ENCODE measurements at places on chromosomes 1 and 21. TPM values are rescaled to one million over a fixed set of nuclear protein-coding genes. Genes with fewer than 3 reads are reported as not detected.

- H3K36me3 ChIP-seq, result no peaks in the 10 kb centered on the region
- no peaks in the 10 kb centered on the region for H3K4me1 ChIP-seq
- H3K27ac ChIP-seq, result no peak overlapping the region
- no peaks in the 10 kb centered on the region for H3K27me3 ChIP-seq
- no peak overlapping the region for H3K4me3 ChIP-seq
These were observed 1544.1 kb downstream of the PLA2G4A start for GRCh38 chr1:188372821-188373220.

DNA sequence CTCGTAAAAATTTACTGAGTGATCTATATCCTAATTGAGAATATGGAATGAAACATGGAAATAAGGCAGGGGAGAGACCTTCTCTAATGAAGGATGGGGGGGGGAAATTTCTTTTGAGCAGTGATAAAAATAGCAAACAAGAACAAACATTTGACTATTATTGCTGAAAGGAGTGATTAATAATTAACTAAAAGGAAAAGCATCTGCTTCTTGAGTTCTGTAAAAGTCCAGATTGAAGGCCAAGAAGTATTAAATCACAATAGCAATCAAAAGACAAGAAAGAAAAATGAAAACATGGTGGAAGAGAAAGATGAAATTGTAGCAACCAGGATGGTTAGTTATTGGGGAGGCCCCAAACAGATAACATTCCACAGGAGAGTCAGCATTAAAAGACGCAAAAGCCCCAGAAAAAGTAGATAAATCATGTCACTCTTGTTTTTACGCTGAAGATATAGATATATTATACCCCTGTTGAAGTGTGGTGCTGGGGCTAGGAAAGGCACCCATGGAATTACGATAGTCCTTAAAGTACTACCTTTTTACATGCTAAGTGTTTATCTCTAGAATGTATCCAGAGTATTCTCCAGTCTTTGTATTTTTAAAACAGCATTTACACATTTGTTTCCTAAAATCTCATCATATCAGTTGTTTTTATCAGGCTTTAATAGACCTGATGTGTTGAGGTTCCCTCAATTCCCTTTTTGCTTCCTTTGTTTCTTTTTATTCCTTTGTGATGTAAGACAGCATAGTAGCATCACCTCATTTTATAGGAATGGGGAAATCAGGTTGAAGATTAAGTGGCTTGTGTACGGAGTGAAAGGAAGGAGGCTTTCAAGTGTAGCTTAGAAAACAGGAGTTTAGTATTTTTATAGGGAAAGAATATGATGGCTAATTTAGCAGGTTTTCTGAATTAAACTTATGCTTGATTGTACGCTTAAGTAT lies 28.9 kb downstream of the DISP1 start:
- H3K36me3 ChIP-seq, result no peaks in the 10 kb centered on the region
- H3K27me3 ChIP-seq, result no peaks in the 10 kb centered on the region
- no peak overlapping the region for H3K27ac ChIP-seq
- H3K4me1 ChIP-seq, result no peaks in the 10 kb centered on the region

GRCh38 chr1:59693406-59693805 lies 121.3 kb upstream of the HOOK1 start:
- H3K27ac ChIP-seq, result no peak overlapping the region
- no peak overlapping the region for H3K4me3 ChIP-seq
- H3K27me3 ChIP-seq, result no peaks in the 10 kb centered on the region
- no peak for DNase-seq
- H3K4me1 ChIP-seq, result no peaks in the 10 kb centered on the region

- no peaks in the 10 kb centered on the region for H3K4me1 ChIP-seq
- H3K4me3 ChIP-seq, result no peak overlapping the region
- DNase-seq, result no peak
- no peaks in the 10 kb centered on the region for H3K36me3 ChIP-seq
- peaks cover 4% of the 10 kb centered on the region for H3K27me3 ChIP-seq
- no peak overlapping the region for H3K27ac ChIP-seq
These were observed 20.1 kb downstream of the PTPRU start for GRCh38 chr1:29256394-29256793.

The TRAF5 gene
- polyA plus RNA-seq, result 2.1 TPM

The SLC30A10 gene
- 0.08 TPM for polyA plus RNA-seq

The IFI44L gene
- polyA plus RNA-seq, result 13.9 TPM

The EDN2 gene
- polyA plus RNA-seq, result 0.32 TPM
